ENCODE measurements at places on chromosomes 11 and 22.

GRCh38 chr11:2928605-2929530, at the start of gene PHLDA2:
Gene PHLDA2, minus strand, starts transcription at chr11:2929420. Its CDS starts 56 bp downstream, at chr11:2929364.
- DNase-seq, result no peak

- DNase-seq, result peak; percentile 49
These were observed 105.8 kb upstream of the ARHGAP42 start for GRCh38 chr11:100581318-100581717.

GRCh38 chr22:46854125-46854870, 91.8 kb downstream of the TBC1D22A start:
- peak; percentile 62 for DNase-seq

DNA sequence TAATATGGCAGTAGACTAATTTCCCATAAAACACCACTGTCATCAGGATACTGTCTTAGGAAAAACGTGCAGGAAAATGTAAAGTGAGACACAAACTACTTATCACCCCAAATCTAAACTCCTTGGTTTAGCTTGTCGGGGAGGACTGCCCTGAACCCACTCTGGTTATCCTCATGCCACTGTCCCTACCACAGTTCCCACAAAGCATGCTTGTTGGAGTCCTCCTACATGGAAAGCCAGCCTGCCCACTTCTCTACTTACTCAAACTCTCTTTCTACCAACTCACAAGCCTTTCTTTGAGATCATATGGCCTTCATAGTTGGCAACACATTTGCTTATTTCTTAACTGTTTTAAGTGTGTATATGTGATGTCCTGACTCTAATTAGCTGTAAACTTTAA, 179.0 kb downstream of the SWAP70 start:
- no peak for DNase-seq

GRCh38 chr11:32602657-32603415, 19.2 kb downstream of the EIF3M start:
- DNase-seq, result no peak

- DNase-seq, result no peak
These were observed 554 bp upstream of the NRIP3 start for GRCh38 chr11:9004183-9004926.

GRCh38 chr11:28466506-28466905, 358.3 kb downstream of the METTL15 start:
- DNase-seq, result no peak

DNA sequence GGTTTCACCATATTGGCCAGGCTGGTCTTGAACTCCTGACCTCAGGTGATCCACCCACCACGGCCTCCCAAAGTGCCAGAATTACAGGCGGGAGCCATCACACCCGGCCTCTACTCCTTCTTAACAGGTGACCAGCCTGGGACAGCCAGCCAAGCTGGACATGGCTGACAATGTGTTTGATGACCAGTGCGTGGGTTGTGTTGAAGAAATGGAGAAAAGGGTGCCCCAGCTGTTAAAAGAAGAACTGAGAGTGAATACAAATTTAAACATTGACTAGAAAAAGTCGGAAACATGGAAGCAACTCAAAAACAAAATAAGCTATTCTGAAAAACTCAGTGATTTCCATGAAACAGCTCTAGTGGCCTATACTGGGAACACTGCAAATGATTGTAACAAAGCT, 86.5 kb upstream of the CLPB start:
- DNase-seq, result peak; percentile 47

GRCh38 chr11:57288771-57289579, 35.8 kb downstream of the TNKS1BP1 start:
- DNase-seq, result no peak
